ENCODE measurements at places on chromosomes 2 and 18.
A peak's percentile ranks its signal among the peaks of the same experiment; 100 is the strongest.

DNA sequence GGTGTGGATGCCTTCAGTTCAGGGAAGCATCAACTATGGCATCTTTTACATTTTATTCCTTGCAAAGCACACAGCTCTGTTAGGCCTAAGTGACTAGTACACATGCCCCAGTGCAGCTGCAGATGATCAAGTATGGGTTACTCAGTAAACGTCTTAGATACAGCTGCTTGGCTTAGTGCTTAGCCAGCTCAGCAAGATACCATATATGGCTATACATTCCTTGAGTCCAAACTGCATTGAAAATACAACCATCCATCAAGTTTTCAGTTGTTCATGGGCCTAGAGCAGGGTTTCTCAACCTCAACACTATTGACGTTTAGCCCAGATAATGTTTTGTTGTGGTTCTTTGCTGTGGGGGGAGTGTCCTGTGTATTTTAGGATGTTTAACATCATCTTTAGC, 769.9 kb downstream of the TSN start:
- no peak for DNase-seq

DNA sequence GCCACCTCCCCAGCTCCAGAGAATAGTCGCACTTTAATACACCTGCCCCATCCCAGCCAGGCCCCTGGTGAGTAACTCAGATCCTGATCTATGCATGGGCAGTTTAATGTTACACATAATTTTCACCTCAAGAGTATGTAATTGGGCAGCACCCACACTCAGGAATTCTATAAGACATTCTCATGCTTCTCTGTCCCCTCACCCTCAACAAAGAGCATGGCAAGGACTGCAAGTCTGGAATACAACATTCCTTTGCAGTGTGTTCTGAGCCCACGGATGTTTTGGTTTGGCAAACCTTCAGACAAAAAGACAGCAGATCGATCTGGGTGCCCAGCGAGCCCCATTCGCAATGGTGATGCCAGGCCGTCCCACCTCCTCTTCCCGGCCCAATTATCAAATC, 4.9 kb upstream of the SLC14A1 start:
- DNase-seq: no peak

GRCh38 chr18:10713409-10713808, 187.6 kb downstream of the NAPG start:
- no peak for DNase-seq

DNA sequence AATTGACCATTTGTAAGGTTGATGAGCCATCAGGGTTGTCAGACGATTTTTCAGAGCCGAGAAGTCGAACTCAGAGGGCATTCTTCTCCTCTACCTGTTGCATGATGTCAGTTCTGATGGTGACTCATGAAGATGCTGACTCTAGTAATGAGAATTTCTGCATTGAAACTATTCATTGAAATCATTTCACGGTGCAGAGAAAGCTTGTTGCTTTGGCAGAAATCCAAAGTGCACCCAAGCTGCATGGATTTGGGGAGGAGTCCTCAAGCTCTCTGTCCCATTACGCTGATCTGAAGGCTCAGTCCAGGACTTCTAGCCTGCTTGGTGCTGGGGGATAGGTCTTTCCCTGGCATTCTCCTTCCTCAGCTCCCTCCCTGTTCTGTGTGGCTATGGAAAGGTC, 125.7 kb upstream of the PXDN start:
- DNase-seq: no peak

DNA sequence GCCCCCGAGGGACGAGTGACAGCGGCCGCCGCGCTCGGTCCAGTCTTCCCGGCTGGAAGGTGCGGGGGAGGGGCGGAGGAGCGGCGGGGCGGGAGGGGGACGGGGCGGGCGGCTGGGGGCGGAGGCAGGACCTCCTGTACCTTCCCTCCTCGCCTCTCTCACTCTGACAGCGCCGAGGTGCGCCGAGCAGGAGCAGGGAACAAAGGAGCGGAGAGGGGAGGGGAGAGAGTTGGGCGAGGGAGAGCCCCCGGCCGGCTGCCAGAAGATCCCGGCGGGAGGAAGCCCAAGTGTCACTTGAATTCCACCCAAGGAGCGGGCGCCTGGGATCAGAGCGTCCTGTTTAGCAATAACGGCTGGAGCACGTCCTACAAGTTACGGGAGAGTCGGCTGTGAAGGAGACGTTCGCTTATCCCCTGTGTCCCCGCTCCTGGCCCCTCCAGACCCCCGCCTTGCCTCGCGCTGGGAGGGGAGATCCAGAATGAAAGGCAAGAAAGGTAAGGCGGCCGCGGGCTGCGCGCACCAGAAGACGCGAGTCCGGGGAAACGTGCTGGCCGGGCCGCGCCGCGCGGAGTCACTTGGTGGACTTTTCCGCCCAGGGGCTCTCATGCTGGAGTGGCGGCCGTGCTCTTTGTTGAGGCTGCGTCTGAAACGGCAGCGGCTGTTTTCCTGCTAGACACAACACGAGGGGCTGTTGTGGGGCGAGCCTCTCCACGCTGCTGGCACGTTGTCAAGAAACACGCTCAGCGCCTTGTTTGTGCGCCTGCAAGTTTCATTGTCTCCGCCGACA, at the start of gene TGIF1:
Gene TGIF1 (plus strand): TSS at position 161 of the 787 bp plus-strand sequence. CDS start 318 bp downstream, at position 479.
- peak; percentile 69 for DNase-seq

GRCh38 chr2:235461763-235462414, 32.0 kb upstream of the AGAP1 start:
- DNase-seq: no peak

- no peak for DNase-seq
Observed at GRCh38 chr2:2933426-2933825, 444.2 kb downstream of the EIPR1 start.

- DNase-seq: no peak
Observed at GRCh38 chr2:53504507-53504906, 263.1 kb upstream of the CHAC2 start.

DNA sequence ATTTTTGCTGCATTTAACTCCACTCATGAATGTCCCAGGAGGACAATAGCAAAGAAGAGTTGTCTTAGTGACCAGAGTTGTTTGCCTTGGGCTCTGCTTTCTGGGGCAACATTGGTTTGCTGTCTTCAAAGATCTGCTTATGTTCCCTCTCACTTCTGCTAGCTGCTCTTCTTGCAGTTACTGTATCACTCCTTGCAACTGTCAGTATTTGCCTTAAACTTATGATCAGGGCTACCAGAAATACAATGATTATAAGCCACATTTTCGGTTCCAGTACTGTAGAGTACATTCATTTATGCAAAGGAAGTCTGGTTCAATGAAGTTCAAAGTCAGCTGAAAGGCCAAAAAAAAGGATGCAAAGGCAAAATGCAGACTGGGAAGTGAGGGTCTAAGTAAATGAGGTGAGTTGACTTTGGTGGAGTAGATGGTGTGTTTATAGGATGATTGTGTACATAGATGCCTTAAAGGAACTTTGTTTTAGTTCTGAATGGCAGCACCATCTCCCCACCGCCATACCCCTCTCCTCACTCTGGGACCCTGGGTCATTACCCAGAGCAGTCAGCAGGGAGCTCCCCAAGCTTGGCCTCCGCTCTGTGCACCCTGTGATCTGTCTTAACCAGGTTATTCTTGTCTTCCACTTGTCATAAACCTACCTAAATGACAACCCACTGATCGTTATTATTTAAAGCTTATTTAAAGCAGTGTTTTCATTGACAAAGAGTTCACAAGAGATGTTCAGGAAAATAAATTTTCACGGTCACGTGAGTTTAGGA, 236.0 kb downstream of the DOK6 start:
- no peak for DNase-seq

- no peak for DNase-seq
Observed at GRCh38 chr2:237214030-237214675, 128.5 kb downstream of the COPS8 start.

DNA sequence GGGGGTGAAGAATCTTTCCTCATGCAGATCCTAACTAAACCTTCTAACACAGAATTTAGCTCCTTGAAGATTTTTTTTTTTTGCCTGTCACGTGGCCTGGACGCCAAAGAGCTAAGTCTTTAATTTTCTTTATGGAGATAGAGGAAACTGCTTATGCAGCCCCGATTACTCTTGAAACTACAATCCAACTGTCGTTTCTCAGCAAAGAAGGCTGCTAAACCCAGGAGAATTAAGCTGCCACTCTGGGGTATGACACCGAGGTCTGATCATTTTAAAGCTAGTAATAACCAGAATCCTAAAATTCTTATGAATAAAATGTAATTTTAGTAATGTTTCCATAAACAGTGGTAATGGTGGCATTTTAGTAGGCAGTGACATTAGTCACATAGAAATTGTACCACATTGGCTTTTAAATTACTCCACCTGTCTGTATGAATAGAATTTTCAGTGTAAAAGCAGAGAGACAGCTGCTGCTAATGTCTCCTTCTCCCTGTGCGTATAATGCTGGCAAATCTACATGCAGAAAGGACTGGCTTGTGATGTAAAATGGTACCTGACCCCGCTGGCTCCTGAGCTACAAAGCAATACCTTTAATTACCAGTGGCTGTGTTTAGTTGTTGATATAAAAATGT, 86.5 kb downstream of the MEIS1 start:
- no peak for DNase-seq

GRCh38 chr2:84781942-84782716, 98.8 kb downstream of the TRABD2A start:
- peak; percentile 42 for DNase-seq

DNA sequence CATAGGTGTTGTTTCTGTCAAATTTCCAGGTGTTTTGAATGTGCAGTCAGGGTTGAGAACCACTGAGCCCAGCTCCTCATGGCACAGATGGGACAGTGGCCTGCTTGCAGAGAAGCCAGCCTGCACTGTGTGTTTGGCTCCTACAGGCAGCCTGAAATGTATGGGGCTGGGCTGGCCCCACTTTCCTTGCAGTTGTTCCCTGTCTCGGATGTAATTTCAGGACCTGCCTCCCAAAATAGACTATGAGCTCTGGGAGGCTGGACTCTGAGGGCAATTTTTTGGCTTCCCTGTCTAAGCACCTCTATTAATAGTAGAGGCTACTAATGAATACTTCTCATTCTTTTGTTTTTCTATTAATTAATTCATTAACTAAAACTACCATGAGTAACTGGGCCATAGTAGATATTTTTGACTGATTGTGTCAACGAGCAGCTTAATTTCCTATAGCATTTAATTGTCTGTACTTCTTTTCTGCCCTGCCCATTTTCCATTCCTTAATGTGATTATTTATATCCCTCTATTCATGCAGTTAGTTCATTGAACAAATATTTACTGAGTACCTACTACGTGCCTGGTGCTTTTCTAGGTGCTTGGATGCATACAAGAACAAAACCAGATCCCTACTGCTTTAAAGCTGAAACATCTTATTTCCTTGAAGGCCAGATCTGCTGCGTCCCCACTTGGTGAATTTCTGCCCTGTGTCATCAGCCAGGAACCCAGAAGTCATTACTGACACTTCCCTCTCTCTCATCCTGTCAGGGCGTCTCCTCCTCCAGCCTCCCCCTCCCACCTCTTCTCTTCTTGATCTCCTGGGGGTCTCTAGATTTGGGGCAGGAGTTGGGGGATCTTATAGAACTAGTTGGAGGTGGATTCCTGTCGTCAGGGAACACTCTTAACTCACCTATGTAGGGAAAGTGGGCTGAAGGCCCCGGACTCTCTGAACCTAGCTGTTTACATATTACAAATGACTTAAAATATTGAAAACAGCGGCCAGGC, 16.3 kb downstream of the DYSF start:
- no peak for DNase-seq

GRCh38 chr18:48186131-48186766, 222.9 kb downstream of the ZBTB7C start:
- DNase-seq: no peak

DNA sequence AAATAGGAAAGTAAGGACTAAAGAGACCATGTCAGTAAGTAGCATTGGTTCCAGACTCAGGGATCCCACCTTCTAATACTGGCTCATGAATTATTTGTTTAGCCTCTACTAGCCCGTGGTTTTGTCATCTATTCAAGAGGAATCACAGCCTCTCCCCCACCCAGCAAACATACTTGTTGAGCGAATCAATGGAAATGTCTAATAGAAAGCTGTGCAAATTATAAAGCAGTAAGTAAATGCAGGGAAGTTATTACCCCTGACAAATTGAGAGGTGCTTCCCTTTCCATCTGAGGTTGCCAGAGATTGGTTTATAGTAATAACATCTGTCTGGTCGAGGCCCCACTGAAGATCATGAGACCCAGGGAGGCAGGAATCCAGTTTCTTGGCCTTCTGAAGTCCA, 219.3 kb upstream of the OSR1 start:
- no peak for DNase-seq

GRCh38 chr18:37299471-37300304, 265.9 kb downstream of the CELF4 start:
- no peak for DNase-seq

DNA sequence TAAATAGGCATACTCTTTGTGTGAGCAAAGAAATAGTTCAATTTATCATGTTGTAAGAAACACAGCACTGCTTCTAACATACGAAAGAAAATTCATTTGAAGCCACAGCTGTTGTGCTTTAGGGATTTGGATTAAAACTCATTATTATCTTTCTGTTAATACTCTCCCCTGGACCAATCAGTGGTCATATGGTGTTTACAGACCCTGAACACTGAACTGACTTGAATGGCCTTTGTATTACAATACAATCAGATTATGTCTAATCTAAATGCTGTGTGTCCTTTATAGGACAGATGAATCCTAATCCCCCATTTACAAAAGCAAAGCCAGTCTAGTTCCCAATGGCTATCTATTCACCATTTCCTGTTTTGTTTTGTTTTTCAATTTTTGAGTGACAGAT, 36.5 kb downstream of the ZNF385B start:
- no peak for DNase-seq

DNA sequence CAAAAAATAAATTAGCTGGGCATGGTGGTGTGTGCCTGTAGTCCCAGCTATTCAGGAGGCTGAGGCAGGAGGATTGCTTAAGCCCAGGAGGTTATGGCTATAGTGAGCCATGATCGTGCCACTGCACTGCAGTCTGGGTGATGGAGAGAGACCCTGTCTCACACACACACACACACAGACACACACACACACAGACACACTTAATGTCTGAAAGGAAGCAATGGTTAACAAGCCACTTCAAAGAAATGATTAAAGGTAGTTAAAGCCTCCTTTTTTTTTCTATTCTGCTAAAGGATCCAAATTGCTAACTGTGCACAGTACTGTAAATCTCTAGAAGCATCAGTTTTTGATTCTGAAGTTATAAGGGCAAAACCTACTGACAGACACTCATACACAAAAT, 211.1 kb downstream of the TMEM163 start:
- no peak for DNase-seq

GRCh38 chr2:60484133-60484645, 69.3 kb downstream of the BCL11A start:
- DNase-seq: peak; percentile 65

- DNase-seq: no peak
Observed at GRCh38 chr2:82230406-82230805, 1925.9 kb upstream of the LRRTM1 start.

DNA sequence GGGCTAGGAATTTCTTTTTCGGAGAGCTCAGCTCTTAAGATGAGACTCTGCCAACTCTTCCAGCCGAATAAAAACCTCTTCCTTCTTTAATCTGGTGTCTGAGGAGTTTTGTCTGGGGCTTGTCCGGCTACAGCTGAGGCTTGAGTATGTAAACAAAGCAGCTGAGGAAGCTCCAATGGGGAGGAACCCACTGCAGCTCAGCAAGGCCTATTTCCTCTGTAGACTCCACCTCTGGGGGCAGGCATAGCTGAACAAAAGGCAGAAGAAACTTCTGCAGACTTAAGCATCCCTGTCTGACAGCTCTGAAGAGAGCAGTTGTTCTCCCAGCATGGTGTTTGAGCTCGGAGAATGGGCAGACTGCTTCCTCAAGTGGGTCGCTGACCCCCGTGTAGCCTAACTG, 838.7 kb downstream of the CCDC85A start:
- no peak for DNase-seq

All from naive B cell (primary cell).